Astrocyte (in vitro differentiated cells and primary cell): ENCODE measurements at places on chromosomes 4 and X. TPM values are rescaled to one million over a fixed set of nuclear protein-coding genes. Genes with fewer than 3 reads are reported as not detected.

DNA sequence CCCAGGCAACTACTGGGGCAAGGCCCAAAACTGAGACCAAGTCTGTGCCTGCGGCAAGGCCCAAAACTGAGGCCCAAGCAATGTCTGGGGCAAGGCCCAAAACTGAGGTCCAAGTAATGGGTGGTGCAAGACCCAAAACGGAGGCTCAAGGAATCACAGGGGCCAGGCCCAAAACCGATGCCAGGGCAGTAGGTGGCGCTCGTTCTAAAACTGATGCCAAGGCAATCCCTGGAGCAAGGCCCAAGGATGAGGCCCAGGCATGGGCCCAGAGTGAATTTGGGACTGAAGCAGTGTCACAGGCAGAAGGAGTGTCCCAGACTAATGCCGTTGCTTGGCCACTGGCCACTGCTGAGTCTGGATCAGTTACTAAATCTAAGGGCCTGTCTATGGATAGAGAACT is 2.7 kb downstream of the GPRASP2 start:
- no peaks in the 10 kb centered on the region for H3K36me3 ChIP-seq
- no peak for DNase-seq
- H3K27me3 ChIP-seq: no peaks in the 10 kb centered on the region
- no peak overlapping the region for H3K27ac ChIP-seq
- no peak overlapping the region for H3K4me3 ChIP-seq
- H3K4me1 ChIP-seq: no peaks in the 10 kb centered on the region

DNA sequence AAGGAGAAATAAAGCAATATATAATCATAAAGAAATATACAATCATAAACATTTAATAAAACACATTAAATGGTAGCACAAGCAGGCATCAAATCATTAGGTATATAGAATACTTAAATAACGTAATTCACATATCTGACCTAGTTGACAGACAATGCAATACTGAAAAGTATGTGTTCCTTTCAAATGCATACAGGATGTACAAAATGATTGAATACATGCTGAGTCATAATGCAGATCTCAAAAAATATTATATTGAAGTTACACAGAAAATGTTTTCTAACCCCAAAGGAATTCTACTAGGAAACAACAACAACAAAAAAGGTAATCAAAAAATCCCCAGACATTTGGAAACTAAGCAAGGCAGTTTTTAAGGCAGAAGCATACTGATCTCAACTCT is 1072.0 kb upstream of the INTU start:
- DNase-seq: no peak
- no peak overlapping the region for H3K4me3 ChIP-seq
- H3K4me1 ChIP-seq: no peaks in the 10 kb centered on the region
- H3K27me3 ChIP-seq: no peaks in the 10 kb centered on the region
- H3K27ac ChIP-seq: no peak overlapping the region
- H3K36me3 ChIP-seq: no peaks in the 10 kb centered on the region

GRCh38 chrX:129193357-129193756 is 329.9 kb downstream of the SMARCA1 start:
- DNase-seq: no peak
- no peak overlapping the region for H3K4me3 ChIP-seq
- H3K27me3 ChIP-seq: no peaks in the 10 kb centered on the region
- no peaks in the 10 kb centered on the region for H3K4me1 ChIP-seq

GRCh38 chr4:176478076-176478475 is 158.3 kb downstream of the SPCS3 start:
- no peaks in the 10 kb centered on the region for H3K36me3 ChIP-seq
- DNase-seq: no peak
- no peak overlapping the region for H3K27ac ChIP-seq
- H3K4me3 ChIP-seq: no peak overlapping the region
- H3K4me1 ChIP-seq: no peaks in the 10 kb centered on the region

DNA sequence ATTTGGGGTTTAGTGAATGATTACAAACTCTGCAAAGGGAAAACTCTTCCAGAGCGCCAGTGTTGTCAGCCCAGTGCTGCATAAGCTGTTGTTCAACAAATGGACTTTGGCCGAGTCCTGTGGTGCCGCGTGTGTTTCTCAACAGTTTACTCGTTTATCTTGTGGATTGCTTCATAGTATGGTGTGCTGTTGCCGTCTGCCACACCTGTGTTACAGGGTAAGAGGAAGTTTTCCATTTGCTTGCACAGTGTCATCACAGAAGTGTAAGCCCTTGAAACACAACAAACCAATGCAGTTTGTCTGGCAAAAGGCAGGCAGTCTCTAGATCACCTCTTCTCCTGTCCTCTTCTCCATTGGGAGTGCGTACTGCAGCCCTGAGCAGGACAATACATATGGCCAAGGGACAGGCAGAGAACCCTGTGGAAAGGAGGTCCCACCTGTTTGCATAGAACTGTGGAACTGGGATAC is 66.3 kb downstream of the DCUN1D4 start:
- no peaks in the 10 kb centered on the region for H3K4me1 ChIP-seq
- H3K27ac ChIP-seq: no peak overlapping the region
- no peak overlapping the region for H3K4me3 ChIP-seq
- DNase-seq: no peak

GRCh38 chrX:3262901-3263300 is 83.6 kb downstream of the MXRA5 start:
- H3K4me3 ChIP-seq: no peak overlapping the region
- peak overlapping the region; percentile 82 for H3K27ac ChIP-seq
- peaks cover 5% of the 10 kb centered on the region for H3K4me1 ChIP-seq
- DNase-seq: peak; percentile 92
- H3K27me3 ChIP-seq: no peaks in the 10 kb centered on the region

GRCh38 chr4:20678400-20678799 is 21.9 kb upstream of the PACRGL start:
- H3K4me1 ChIP-seq: no peaks in the 10 kb centered on the region
- no peak for DNase-seq
- H3K36me3 ChIP-seq: no peaks in the 10 kb centered on the region

GRCh38 chrX:110758781-110759422 is 36.7 kb downstream of the CHRDL1 start:
- H3K27ac ChIP-seq: peak overlapping the region; percentile 66
- no peaks in the 10 kb centered on the region for H3K36me3 ChIP-seq
- peak; percentile 46 for DNase-seq
- H3K4me1 ChIP-seq: peaks cover 10% of the 10 kb centered on the region
- H3K27me3 ChIP-seq: no peaks in the 10 kb centered on the region

DNA sequence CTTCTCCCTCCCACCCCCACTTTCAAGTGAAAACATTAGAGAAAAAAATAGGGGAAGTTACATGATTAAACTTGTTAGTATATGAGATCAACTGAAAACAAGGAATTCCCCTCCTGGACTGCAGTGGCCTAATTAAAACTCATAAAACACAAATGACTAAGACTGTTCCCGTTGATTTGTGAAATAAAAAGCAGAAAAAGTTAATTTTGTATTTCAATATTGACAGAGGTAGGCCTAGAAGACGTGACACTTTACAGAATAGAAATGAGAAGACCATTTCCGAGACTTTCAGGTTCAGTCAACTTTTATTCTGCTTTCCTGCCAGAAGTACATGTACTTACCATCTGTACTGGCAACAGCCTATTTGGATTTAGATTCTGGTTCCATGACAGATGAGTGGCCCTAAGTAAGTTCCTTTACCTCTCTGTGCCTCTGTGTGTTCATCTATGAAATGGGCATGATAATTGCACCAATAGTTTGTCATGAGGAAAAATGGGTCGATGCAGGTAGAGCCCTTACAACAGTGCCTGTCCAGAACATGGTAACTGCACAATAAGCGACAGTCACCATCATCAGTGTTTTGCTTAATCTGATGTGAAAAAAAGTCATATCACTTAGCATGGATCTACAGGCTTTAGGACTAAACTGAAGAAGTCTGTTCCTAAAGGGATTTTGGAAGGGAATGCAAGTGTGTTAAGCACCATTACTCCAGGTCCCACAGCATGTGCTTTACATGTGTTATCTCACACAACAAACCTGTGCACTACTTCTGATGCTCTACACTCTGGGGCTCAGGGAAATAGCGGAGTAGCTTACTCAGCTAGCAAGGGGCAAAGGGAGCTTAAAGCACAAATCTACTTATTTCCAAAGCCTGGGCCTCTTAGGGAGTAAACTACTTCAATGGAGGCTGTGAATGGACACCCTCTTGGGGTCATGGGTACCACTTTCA is 562.3 kb upstream of the DIPK2B start:
- no peaks in the 10 kb centered on the region for H3K27me3 ChIP-seq
- peak; percentile 27 for DNase-seq
- H3K27ac ChIP-seq: peak overlapping the region; percentile 53
- H3K4me3 ChIP-seq: peak overlapping the region; percentile 39
- H3K4me1 ChIP-seq: peaks cover 55% of the 10 kb centered on the region

GRCh38 chr4:93788712-93789111 is 39.8 kb upstream of the ATOH1 start:
- no peaks in the 10 kb centered on the region for H3K27me3 ChIP-seq
- no peak overlapping the region for H3K4me3 ChIP-seq
- DNase-seq: no peak
- H3K4me1 ChIP-seq: no peaks in the 10 kb centered on the region

The NHSL2 gene
- total RNA-seq: 13.0 and 14.8 TPM in 2 replicates

The ATG4A gene
- total RNA-seq: 10.7 and 11.5 TPM in 2 replicates

The F9 gene
- total RNA-seq: not detected in 2 replicates

The GAB3 gene
- 1.7 TPM in 2 replicates for total RNA-seq

The FAM47E gene
- total RNA-seq: 0.54 and 0.84 TPM in 2 replicates

The CDS1 gene
- total RNA-seq: 3.8 and 5.7 TPM in 2 replicates

The MAB21L2 gene
- total RNA-seq: 1.9 TPM in 2 replicates

The JAKMIP1 gene
- 0.50 and 0.79 TPM in 2 replicates for total RNA-seq

The GPRASP3 gene
- total RNA-seq: 4.9 and 8.0 TPM in 2 replicates
